Activated T-helper 1 cell treated with anti-CD3 and anti-CD28 coated beads, Interleukin-12 subunit alpha, Interleukin-12 subunit beta, Interleukin-2, Interleukin-4 antibody, amounts not matched to agents 30 ng/mL and 10 ng/mL and 1 ng/mL, durations not matched to agents 14 hours and 24 hours and 36 hours (primary cell): ENCODE measurements at places on chromosomes 6 and 20. TPM values are rescaled to one million over a fixed set of nuclear protein-coding genes. Genes with fewer than 3 reads are reported as not detected.

Gene SYCP2
- 4.8 and 5.1 TPM in 2 replicates for total RNA-seq

Gene BTBD3
- total RNA-seq = 16.5 and 17.3 TPM in 2 replicates

Gene KCNK15
- 1.1 TPM in 2 replicates for total RNA-seq

Gene PPP1R18
- total RNA-seq = 203 and 213 TPM in 2 replicates

Gene GPX5
- not detected in 2 replicates for total RNA-seq

GRCh38 chr6:186340-186965 is 105.8 kb upstream of the DUSP22 start:
- H3K4me3 ChIP-seq = no peak overlapping the region
- DNase-seq = no peak
- H3K4me1 ChIP-seq = peaks cover 47% of the 10 kb centered on the region

- peaks cover 53% of the 10 kb centered on the region for H3K4me1 ChIP-seq
- H3K4me3 ChIP-seq = no peak overlapping the region
- H3K36me3 ChIP-seq = peaks cover 11% of the 10 kb centered on the region
- no peak overlapping the region for H3K27ac ChIP-seq
- DNase-seq = no peak
- H3K27me3 ChIP-seq = peaks cover 3% of the 10 kb centered on the region
Measured at GRCh38 chr20:43977252-43977651, 62.6 kb downstream of the TOX2 start.

DNA sequence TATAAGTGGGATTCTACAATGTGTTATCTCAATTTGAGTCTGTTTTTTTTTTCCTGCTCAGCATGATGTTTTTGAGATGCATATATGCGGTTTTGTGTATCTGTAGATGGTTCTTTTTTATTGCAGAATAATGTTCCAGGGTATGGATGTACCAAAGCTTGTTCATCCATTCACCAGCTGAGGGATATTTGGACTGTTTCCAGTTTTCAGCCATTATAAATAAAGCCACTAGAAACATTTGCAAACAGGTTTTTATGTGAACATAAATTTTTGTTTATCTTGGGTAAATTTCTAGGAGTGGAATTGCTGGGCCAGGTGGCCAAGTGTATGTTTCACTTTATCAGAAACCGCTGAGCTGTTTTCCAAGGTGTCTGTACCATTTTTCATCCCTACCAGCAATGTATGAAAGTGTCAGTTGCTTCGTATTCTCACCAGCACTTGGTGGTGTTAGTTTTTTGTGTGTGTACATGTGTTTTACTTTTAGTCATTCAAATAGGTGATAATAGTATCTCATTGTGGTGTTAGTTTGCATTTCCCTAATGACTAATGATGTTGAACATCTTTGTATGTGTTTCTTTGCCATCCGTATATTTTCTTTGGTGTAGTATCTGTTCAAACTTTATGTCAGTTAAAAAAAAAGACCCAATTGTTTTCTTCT is 124.2 kb downstream of the CEBPB start:
- peaks cover 31% of the 10 kb centered on the region for H3K27me3 ChIP-seq
- H3K4me3 ChIP-seq = no peak overlapping the region
- H3K4me1 ChIP-seq = peaks cover 15% of the 10 kb centered on the region
- no peak overlapping the region for H3K27ac ChIP-seq
- peaks cover 2% of the 10 kb centered on the region for H3K36me3 ChIP-seq

DNA sequence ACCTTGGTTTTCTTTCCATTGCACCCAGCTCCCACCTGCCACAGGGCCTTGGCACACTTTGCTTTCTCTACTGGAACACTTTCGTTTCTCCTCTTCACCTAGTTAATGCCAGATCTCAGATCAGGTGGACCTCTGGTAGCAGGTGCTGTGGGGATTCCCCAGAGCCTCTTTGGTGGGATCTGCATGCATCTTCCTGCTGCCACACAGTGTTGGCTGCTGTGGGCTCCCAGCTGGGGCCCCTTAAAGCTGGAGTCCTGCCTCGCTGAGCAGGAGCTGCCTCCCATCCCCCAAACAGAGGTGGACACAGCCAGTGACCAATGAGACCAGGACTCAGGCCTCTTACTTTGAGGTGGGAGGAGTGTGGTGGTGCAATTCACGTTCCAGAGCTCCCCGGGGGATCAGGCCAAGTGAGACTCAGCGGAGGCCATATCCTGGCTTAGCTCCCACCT is 28.4 kb downstream of the CEBPB start:
- DNase-seq = no peak
- peaks cover 8% of the 10 kb centered on the region for H3K27me3 ChIP-seq
- H3K4me3 ChIP-seq = no peak overlapping the region

GRCh38 chr6:83169511-83169910 is 23.6 kb downstream of the PGM3 start:
- H3K4me1 ChIP-seq = peaks cover 4% of the 10 kb centered on the region
- H3K36me3 ChIP-seq = peaks cover 34% of the 10 kb centered on the region
- DNase-seq = no peak
- no peaks in the 10 kb centered on the region for H3K27me3 ChIP-seq

DNA sequence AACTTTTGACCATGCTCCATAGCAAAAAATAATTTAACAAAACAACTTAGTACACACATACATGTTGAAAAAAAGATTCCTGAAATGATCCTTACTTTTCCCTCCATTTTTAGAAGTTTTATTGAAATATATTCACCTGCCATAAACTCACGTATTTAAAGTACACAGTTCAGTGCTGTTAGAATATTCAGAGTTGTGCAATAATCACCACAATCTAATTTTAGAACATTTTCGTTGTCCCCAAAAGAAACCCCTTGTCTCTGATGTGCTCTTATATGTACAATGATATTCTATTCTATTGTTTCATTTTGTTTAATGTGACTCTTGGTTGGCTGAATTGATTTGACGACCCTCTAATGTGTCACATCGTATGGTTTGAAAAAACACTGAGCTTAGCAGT is 15.9 kb downstream of the ROS1 start:
- no peak overlapping the region for H3K4me3 ChIP-seq
- H3K36me3 ChIP-seq = no peaks in the 10 kb centered on the region
- no peak for DNase-seq
- peaks cover 13% of the 10 kb centered on the region for H3K27me3 ChIP-seq
- no peak overlapping the region for H3K27ac ChIP-seq
